AG08395 (cell line): ENCODE measurements at places on chromosomes 2 and 18.

DNA sequence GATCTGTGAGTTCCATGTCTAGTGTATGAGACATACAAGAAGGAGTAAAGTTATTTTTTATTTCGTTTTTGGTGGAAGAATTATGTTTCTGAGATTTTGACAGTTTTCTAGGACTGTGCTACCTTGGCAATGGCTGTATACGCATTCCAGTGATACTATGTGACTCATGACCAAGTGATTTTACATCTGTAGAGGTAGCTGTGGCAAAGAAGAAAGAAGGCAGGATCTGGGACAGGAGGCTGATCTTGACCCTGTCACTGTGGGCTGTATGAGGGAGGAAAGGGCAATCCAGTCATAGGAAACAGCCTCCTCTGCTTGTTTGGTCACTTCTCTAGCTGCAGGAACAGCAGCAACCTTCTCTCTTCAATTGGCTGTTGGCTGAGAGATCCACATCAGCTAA, 44.0 kb upstream of the PDCL3 start:
- no peak for DNase-seq

DNA sequence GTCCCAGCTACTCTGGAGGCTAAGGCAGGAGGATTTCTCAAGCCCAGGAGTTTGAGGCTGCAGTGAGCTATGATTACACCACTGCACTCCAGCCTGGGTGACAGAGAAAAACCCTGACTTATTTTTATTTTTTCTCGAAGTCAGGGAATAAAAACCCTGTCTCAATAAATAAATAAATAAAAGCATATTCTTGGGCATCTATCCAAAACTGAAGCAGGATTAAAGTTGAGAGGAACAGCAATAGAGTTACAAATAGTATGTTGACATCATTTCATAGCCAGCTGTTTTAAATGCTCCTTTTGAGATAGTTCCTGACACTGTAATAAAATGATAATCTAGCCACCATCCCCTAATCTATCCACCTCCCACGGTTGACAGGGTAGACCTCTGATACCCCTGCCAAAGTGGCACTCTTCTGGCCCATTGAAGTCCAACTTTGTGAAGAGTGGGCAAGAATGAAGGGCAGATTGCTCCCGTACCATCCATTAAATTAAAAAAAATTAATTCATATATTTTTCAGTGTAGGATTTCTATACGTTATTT, 42.3 kb upstream of the LPIN2 start:
- no peak for DNase-seq

GRCh38 chr2:160294339-160294803, 94.3 kb upstream of the ITGB6 start:
- peak; percentile 65 for DNase-seq

DNA sequence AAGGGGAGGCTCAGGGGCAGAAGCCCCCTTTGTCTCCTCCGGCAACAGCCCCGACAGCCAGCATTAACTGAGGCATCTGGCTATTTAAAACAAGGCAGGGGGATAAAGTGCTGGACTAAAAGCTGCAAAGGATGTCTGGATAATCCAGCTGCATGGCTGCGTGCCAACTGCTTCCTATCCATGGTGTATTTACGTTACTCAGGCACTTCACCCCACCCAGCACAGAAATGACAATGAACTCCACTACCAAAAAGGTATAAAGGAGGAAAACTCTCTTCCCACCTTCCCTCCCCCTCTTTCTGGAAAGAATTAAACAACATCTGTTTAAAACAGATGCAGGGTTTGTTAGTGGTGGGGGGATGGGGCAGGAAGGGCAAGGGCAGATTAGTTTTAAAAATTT, 82.5 kb downstream of the SPRED2 start:
- no peak for DNase-seq
